ENCODE measurements at places on chromosomes 16 and 17.

GRCh38 chr16:2950773-2951172, 13.3 kb upstream of the KREMEN2 start:
- no peak for DNase-seq

DNA sequence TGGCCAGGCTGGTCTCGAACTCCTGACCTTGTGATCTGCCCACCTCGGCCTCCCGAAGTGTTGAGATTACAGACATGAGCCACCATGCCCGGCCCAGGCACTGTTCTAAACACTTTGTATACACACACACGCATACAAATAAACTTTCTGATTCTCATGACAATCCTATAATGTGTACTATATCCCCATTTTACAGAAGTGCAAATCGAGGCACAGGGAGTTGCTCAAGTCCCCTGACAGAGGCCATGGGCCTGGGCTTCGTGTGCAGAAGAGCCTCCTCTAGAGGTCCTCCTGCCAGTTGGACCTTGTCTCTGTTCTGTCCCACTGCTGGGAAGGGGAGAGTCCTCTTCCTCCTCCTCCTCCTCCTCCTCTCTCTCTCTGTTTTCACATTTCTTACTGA, 9.9 kb upstream of the GPRC5B start:
- DNase-seq, result no peak

DNA sequence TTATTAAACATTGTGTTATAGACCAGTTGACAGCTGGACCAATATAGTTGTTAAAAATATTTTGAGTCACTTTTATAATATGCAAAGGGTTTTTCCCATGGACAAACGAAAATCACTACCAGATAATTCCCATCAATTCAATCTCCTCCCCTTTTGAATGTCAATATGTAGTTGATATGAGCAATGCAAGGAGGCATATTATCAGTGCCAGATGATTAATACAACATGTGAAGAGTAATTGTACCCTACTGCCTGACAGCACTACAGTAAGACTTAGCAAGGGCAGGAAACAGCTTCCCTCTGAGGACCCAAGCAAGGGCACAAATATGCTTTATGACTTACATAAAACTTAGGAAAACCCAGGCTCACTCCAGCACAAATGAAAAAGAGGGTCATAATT, 17.3 kb downstream of the KANSL1 start:
- no peak for DNase-seq

DNA sequence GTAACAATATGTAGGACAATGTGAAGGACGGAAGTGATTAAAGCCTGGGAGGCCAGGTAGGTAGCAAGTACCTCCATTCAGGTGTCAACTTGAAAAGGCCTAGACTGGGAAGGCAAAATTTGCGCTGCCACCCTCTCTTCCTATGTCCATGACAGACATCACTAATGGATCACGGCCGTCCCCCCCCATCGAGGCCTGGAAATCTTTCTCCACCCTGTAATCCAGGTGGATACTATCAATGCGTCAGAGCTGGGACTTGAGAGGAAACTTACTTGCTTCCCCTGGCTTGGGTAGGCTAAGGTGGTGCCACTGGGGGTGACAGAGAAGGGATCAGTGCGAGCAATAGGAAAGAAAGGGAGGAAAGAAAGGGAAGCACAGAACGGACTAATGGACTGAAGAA, 156.1 kb downstream of the SALL1 start:
- no peak for DNase-seq

DNA sequence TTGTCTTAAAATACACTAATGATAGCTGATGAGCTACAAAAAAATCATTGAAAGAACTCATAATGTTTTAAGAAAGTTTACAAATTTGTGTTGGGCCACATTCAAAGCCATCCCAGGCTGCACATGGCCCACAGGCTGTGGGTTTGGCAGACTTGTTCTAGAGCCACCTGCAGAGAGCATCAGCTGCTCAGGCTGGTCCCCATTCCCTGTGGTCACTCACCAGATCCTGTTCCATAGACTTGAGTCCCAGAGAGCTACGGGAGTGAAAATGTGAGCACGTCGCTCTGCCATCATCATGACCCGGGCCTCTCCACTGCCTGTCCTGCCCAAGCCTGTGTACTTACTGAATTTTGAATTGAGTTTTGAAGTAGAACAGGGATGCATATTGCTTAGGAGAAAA, 6.9 kb downstream of the SLC26A11 start:
- DNase-seq, result no peak

- no peak for DNase-seq
Measured at GRCh38 chr16:54774768-54775167, 155.9 kb upstream of the IRX5 start.

DNA sequence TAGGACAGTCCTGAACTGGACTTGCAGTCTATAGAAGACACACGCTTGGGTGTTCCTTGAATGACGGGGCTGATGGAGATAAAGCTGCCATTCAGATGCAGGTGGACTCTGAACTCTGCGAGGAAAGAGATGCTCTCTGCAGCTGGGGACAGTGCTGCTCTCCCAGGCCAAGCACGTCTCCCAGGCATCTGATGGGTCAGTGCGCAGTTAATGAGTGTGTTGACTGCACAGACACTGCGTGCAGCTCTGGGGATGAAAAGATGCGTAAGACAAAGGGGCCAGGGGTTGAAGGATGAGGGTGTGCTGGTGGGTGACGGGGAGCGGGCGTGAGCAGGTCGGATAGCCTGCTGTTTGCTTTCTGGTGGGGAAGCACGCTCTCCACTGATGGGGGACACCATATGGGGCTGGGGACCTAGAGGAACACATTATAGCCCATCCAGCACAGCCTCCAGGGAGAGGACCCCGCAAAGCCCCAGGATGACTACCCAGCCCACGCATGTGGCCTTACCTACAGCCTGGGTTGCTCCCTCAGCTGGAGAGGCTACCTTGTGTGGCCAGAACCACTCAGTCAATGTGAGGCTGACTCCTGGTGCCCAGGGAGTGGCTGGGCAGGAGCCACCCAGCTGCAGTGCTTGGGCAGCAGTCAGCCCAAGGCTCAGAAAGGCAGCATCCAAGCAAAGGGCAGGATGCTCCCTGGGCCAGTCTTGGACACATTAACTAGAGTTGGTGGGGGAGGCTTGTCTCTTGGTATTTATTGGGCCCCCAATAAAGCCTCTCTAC, 246.3 kb downstream of the RBFOX3 start:
- no peak for DNase-seq
